ENCODE measurements at places on chromosomes 2 and 18. TPM values are rescaled to one million over a fixed set of nuclear protein-coding genes. Genes with fewer than 3 reads are reported as not detected.

GPBAR1 gene
- total RNA-seq: 0.37 TPM

PARD3B gene
- 19.1 TPM for total RNA-seq

SERPINB4 gene
- total RNA-seq: 0.14 TPM

DYSF gene
- total RNA-seq: 0.65 TPM

CTAGE1 gene
- total RNA-seq: not detected

CNGA3 gene
- total RNA-seq: not detected

SRD5A2 gene
- not detected for total RNA-seq

GAREM2 gene
- total RNA-seq: 0.65 TPM

OTOS gene
- not detected for total RNA-seq

OR6B2 gene
- total RNA-seq: not detected

STEAP3 gene
- total RNA-seq: 18.2 TPM

ANKRD30B gene
- total RNA-seq: under 0.01 TPM
